CD4-positive, alpha-beta memory T cell (primary cell): ENCODE measurements at places on chromosomes 5 and 9.

GRCh38 chr5:55021410-55021809, 2.6 kb upstream of the GZMK start:
- DNase-seq, result no peak
- H3K27ac ChIP-seq, result no peak overlapping the region
- no peaks in the 10 kb centered on the region for H3K27me3 ChIP-seq
- peaks cover 46% of the 10 kb centered on the region for H3K4me1 ChIP-seq
- H3K4me3 ChIP-seq, result no peak overlapping the region
- H3K36me3 ChIP-seq, result no peaks in the 10 kb centered on the region

- no peaks in the 10 kb centered on the region for H3K27me3 ChIP-seq
- H3K36me3 ChIP-seq, result no peaks in the 10 kb centered on the region
- no peak overlapping the region for H3K27ac ChIP-seq
- DNase-seq, result no peak
- H3K4me1 ChIP-seq, result no peaks in the 10 kb centered on the region
Observed at GRCh38 chr5:79955356-79955895, 35.6 kb downstream of the MTX3 start.

- H3K27me3 ChIP-seq, result no peaks in the 10 kb centered on the region
- no peak overlapping the region for H3K27ac ChIP-seq
Observed at GRCh38 chr5:109558364-109558763, 131.4 kb upstream of the MAN2A1 start.

- H3K27me3 ChIP-seq, result no peaks in the 10 kb centered on the region
- DNase-seq, result no peak
- no peaks in the 10 kb centered on the region for H3K36me3 ChIP-seq
- no peak overlapping the region for H3K4me3 ChIP-seq
- H3K4me1 ChIP-seq, result no peaks in the 10 kb centered on the region
- H3K27ac ChIP-seq, result no peak overlapping the region
Observed at GRCh38 chr5:1543398-1544293, 19.9 kb upstream of the LPCAT1 start.

DNA sequence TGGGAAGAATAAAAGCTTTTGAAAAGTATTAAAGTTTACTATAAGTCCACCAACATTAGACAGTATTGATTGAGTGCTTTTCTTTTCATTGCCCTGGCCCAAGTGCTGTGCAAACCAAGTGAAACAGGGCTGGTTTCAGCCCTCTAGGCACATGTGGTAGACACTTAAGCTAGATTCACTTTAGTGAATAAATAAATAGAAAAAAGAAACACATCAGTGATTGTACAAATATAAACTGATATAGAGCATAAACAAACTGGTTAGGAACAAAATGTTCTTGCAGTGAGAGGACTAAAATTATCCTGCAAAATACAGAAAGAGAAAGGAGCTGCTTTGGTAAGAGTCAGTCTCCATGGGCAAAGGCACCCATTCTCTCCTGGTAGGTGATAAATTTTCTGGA, 29.7 kb downstream of the ACTBL2 start:
- DNase-seq, result no peak
- no peak overlapping the region for H3K27ac ChIP-seq
- no peaks in the 10 kb centered on the region for H3K36me3 ChIP-seq
- H3K4me1 ChIP-seq, result peaks cover 10% of the 10 kb centered on the region
- H3K4me3 ChIP-seq, result no peak overlapping the region
- no peaks in the 10 kb centered on the region for H3K27me3 ChIP-seq

DNA sequence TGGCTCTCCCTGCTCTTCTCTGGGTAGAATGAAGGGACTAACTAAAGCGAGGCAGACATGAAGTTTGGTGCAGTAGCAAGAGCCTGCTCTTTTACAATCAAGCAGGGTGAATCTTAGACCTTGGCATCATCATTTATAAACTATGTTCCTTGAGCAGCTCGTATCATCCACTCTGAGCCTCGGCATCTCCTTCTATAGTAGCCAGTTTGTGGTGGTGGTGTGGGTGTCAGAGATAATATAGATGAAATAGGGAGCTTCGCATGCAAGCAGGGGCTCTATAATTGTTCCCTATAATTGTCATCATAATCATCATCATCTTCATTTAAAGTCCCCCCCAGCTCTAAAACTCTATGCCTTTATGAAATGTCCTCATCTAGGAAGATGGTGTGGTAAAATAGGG, 72.5 kb upstream of the SAP30L start:
- no peaks in the 10 kb centered on the region for H3K4me1 ChIP-seq
- no peak overlapping the region for H3K27ac ChIP-seq
- H3K4me3 ChIP-seq, result no peak overlapping the region
- no peak for DNase-seq

- no peak overlapping the region for H3K27ac ChIP-seq
- H3K4me3 ChIP-seq, result no peak overlapping the region
- no peak for DNase-seq
Observed at GRCh38 chr5:60856066-60856465, 12.0 kb upstream of the ELOVL7 start.

DNA sequence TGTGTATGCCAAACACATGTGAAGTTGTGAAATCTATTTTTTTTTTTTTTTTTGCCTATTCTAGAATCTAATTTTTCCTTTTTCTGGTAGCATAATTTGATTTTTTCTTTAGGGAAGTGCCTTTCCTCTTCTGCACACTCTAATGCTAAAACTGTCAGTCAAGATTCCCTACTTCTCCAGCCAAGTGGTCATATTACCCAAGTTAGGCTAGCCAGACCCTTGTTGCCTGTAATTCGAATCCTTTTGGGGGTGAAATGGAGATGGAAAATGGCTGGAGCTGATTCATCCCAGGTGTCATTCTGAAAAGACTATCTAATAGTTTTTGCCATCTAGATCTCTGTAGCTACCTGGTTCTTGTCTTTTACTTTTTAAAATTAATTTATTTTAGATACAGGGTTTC, 24.8 kb upstream of the UBAP1 start:
- DNase-seq, result no peak
- no peak overlapping the region for H3K4me3 ChIP-seq
- H3K27me3 ChIP-seq, result no peaks in the 10 kb centered on the region

- H3K4me1 ChIP-seq, result no peaks in the 10 kb centered on the region
- no peak overlapping the region for H3K27ac ChIP-seq
- DNase-seq, result no peak
- no peaks in the 10 kb centered on the region for H3K27me3 ChIP-seq
Observed at GRCh38 chr9:23492126-23493002, 333.7 kb downstream of the ELAVL2 start.

DNA sequence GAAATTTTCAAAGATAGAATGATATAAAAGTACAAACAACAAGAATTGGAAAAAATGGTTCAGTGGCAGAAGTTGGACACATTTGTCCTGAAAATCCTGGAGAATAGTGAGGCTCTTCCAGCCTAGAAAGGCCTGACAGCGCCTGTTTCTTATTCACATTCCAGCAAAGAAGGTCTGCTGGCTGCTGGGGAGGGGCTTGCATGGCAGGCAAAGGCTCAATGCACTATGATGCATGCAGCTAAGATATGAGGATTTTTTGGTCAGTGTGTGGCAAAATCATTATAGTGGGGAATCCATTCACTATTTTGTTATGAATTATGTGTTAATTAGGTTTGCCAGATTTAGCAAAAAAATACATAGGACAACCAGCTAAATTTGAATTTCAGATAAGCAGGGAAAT, 243.9 kb upstream of the SLC30A5 start:
- DNase-seq, result no peak
- H3K4me3 ChIP-seq, result no peak overlapping the region
- H3K27me3 ChIP-seq, result no peaks in the 10 kb centered on the region
- H3K36me3 ChIP-seq, result no peaks in the 10 kb centered on the region

DNA sequence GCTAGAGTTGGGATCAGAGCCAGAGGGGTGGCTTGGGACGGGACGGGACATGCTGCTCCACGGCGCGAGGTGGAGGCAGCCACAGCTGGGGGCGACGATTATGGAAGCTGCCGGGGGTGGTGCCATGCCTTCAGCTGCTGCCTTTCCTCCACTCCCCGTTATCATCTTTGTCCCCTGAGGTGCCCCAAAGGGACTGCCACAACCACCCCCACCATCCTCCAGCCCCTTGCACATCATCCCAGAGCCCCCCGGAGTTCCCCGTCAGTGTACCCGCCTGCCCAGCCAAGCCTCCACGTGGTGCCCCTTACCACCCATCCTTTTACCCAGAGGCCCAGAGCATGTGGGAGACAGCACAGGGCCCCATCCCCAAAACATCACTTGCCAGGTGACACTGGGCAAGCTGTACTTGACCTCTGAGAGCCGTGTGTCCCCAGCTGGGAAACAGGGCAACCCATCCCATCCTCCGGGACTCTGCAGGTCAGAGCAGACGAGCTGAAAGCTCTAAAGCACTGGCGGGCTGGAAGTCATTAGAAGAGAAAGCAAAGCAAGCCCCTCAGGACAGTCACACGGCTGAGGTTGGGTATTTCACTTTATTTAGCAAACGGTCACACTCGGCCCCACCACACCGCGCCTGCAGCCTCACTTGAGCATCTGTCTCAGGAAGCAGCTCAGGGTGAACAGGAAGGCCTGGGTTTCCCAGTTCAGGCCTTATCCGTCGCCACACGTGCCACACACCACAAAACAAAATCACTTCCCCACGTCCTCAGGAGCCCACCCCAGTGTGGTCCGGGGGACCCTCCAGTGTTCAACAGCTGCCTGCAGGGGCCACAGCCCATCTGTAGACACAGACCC, 19.5 kb upstream of the MXD3 start:
- H3K36me3 ChIP-seq, result peaks cover 58% of the 10 kb centered on the region
- H3K27me3 ChIP-seq, result no peaks in the 10 kb centered on the region
- DNase-seq, result no peak

DNA sequence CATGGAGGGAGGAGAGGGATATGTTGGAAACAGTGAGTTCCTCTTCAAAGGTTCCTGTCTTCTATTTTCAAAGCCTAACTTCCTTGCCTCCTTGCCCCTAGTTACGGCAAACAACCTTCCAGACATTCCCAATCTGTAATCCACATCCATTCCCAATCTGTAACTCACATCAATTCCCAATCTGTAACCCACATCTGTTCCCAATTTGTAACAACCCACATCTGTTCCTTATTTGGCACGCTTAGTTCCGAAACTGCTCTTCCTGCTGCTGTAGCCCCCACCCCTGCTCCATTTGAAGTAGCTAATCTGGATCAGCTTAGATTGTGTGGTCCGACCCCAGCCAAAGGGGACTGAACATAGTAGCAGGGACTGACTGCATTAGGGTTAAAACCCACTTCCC, 23.9 kb upstream of the IDNK start:
- H3K4me1 ChIP-seq, result no peaks in the 10 kb centered on the region
- H3K27me3 ChIP-seq, result no peaks in the 10 kb centered on the region
- no peak overlapping the region for H3K4me3 ChIP-seq
- no peak overlapping the region for H3K27ac ChIP-seq
- no peak for DNase-seq
